ENCODE measurements at places on chromosomes 3 and 15. TPM values are rescaled to one million over a fixed set of nuclear protein-coding genes. Genes with fewer than 3 reads are reported as not detected.

- H3K36me3 ChIP-seq = no peaks in the 10 kb centered on the region
- no peak overlapping the region for H3K4me3 ChIP-seq
- H3K27me3 ChIP-seq = peaks cover 5% of the 10 kb centered on the region
- H3K4me1 ChIP-seq = peaks cover 11% of the 10 kb centered on the region
Measured at GRCh38 chr3:170529346-170529745, 56.5 kb downstream of the SLC7A14 start.

GRCh38 chr15:31806106-31806505 lies 224.2 kb upstream of the CHRNA7 start:
- H3K4me3 ChIP-seq = no peak overlapping the region
- H3K27ac ChIP-seq = no peak overlapping the region
- no peaks in the 10 kb centered on the region for H3K4me1 ChIP-seq
- H3K36me3 ChIP-seq = no peaks in the 10 kb centered on the region

- no peak overlapping the region for H3K27ac ChIP-seq
- peaks cover 25% of the 10 kb centered on the region for H3K36me3 ChIP-seq
- H3K27me3 ChIP-seq = no peaks in the 10 kb centered on the region
- no peak overlapping the region for H3K4me3 ChIP-seq
- DNase-seq = peak; percentile 98
Measured at GRCh38 chr3:51682079-51682478, 11.0 kb downstream of the TEX264 start.

DNA sequence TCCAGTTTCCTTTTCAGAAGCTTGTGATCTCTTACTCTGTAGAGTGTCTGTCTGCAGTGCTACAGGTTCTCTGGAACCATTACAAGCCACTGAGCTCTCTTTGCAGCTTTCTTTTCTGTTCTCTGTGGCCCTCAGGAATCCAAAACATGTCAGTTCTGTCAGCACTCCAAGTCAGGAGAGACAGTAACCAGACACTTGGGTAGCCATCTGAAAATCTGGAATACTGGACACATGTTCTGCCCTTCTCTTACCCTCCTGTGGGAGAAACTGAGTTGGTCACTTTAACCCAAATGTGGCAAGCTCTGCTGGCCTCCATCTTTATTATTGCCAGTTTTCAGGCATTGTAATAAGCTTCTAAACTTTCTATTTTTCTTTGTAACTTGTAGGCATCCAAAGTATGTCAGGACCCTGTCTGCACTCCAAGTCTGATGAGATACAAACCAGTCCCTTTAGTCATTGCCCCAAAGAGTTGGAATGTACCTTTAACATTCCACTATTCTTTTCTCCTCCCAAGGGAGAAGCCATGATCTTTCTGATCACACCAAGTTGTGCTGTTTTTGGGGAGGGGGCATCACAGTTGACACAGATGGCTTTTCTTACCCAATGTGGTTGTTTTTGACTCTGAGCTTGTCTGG lies 183.7 kb downstream of the DPH6 start:
- no peak for DNase-seq
- peaks cover 12% of the 10 kb centered on the region for H3K4me1 ChIP-seq
- H3K27me3 ChIP-seq = no peaks in the 10 kb centered on the region

- no peaks in the 10 kb centered on the region for H3K36me3 ChIP-seq
- no peak for DNase-seq
- H3K27me3 ChIP-seq = peaks cover 61% of the 10 kb centered on the region
- H3K4me1 ChIP-seq = peaks cover 4% of the 10 kb centered on the region
- no peak overlapping the region for H3K4me3 ChIP-seq
Measured at GRCh38 chr3:46065294-46065705, 38.0 kb upstream of the XCR1 start.

- H3K4me3 ChIP-seq = peak within 1 kb of the TSS; percentile 55
- DNase-seq = peak; percentile 98
- peaks cover 3% of the 10 kb centered on the region for H3K4me1 ChIP-seq
- no peaks in the 10 kb centered on the region for H3K36me3 ChIP-seq
- peaks cover 40% of the 10 kb centered on the region for H3K27me3 ChIP-seq
Measured at GRCh38 chr15:57591822-57592367, at the start of gene MYZAP. Gene MYZAP (plus strand): TSS chr15:57591904. CDS start chr15:57592035, 131 bp downstream.

DNA sequence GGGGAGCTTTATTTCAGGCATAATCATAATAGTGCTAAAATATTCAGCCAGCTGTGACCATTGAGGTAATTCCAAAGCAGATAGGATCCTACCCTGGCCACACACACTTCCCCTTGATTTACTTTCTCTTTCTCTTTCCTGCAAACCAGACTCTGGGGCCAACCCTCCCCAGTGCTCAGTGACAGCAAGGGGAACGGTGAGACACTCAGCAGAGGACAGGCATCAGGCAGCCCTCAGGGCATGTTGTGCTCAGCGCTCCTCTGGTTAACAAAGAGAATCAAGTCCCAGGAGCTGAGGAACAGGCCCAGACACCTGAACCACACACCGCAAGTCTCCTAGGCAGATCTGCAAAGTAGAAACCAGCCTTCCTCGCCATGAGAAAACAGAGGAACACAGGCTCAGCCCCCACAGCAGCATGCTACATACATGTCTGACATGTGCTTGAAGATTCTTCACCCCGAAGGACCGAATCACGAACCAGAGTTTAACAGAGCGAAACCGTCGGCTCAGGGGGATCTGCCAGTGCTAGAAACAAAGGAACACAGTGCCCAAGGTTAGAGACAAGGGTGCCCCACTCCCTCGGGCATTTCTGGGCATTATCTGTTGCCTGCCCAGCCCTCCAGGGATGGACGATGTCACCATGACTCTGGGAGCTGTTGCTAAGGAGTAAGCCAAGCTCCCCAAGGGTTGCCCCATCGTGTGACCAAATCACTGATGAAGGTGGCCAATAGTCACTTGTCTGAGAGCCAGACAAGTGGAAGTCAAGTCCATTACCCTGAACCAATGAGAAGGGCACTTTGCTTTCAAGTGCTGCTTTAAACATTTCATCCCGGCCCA lies 17.5 kb downstream of the HDC start:
- H3K27ac ChIP-seq = no peak overlapping the region
- no peaks in the 10 kb centered on the region for H3K36me3 ChIP-seq
- H3K4me1 ChIP-seq = no peaks in the 10 kb centered on the region
- peaks cover 28% of the 10 kb centered on the region for H3K27me3 ChIP-seq

- no peak for DNase-seq
- peaks cover 2% of the 10 kb centered on the region for H3K36me3 ChIP-seq
- peaks cover 7% of the 10 kb centered on the region for H3K4me1 ChIP-seq
- no peak overlapping the region for H3K27ac ChIP-seq
- no peak overlapping the region for H3K4me3 ChIP-seq
Measured at GRCh38 chr3:107581230-107581629, 58.5 kb downstream of the BBX start.

GRCh38 chr3:65576966-65577365 lies 461.8 kb downstream of the MAGI1 start:
- peaks cover 33% of the 10 kb centered on the region for H3K4me1 ChIP-seq
- peak overlapping the region; percentile 68 for H3K27ac ChIP-seq
- no peaks in the 10 kb centered on the region for H3K36me3 ChIP-seq

- H3K4me3 ChIP-seq = no peak overlapping the region
- no peaks in the 10 kb centered on the region for H3K36me3 ChIP-seq
- H3K27me3 ChIP-seq = no peaks in the 10 kb centered on the region
- no peak for DNase-seq
- peaks cover 6% of the 10 kb centered on the region for H3K4me1 ChIP-seq
- no peak overlapping the region for H3K27ac ChIP-seq
Measured at GRCh38 chr15:36584511-36584910, 5.1 kb downstream of the CDIN1 start.

DNA sequence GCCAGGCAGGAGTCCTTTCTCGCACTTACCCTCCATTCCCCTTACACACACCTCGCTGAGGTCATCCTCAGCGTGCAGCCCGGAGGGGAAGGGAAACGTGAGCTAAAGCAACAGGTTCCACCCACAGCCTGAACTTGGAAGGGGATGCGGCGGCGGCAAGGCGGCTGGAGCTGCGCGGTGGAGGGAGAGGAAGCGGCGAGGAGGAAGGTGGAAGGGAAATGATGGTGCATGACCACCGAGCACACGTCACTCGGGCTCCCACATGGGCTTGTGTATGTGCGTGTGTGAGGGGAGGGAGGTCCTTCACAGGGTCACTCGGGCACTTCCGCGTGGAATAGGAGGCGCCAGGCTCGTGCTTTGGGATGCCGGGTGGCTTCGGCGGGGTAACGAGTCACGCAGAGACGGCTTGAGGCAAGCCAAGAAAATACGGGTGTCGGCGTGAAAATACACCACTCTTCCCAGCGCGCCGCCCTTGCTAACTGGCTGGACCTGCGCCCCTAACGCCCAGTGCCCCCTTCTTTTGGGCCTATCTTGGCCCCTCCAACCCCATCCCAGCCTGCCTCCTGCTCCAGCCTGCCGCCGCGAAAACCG lies 225.5 kb upstream of the IL12A start:
- DNase-seq = peak; percentile 93
- peak overlapping the region; percentile 93 for H3K27ac ChIP-seq
- no peaks in the 10 kb centered on the region for H3K36me3 ChIP-seq

DNA sequence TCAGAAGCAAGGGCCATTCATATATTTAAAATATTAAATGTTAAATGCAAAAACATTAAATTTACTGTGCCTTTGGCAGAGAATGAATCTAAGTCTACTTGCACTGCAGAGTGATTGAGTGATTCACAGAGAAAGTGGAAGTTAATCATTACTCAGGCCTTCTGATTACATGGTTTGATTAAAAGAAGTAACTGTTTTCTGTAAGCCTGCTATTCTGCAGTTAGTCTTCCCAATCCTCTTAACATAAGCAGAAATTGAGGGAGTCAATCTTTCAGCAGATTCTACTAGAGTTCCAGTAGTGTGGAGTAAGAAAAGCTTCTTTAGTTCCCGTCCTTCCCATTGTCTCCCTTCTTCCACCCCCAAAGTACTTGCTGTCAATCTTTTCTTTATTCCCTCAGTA lies 1.5 kb downstream of the NLGN1 start:
- H3K4me3 ChIP-seq = no peak overlapping the region
- H3K27ac ChIP-seq = no peak overlapping the region
- peaks cover 17% of the 10 kb centered on the region for H3K4me1 ChIP-seq
- DNase-seq = peak; percentile 75
- no peaks in the 10 kb centered on the region for H3K27me3 ChIP-seq

DNA sequence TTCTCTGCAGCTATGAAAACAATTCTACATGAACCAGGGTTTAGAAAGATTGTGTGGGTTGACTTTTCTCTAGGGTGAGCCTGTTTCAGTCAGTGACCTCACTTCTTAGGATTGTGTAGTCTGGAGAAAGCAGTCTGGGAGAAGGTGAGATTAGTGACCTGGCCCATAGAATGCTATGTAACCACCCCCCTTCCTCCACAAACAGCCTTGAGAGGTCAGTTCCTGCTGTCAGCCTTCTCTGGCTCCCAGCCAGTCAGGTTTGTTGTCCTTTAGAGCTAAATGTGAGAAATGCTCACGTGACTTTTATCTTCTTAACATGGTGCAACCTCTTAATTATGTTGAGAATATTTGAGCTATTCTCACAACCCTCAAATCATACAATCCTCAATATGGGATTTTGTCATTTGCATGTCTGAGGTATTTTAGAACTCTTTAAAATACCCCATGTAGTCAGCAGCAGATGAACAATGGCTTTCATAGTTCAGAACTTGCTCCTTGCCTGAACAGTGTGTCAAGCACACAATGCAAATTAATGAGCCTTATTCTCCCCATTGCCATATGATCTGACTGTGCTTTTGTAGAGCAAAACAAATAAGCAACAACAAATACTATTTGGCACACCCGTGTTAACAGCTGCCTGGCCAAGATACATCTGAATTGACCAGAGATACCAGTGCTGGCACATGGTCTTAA lies 311.6 kb downstream of the CNTN6 start:
- no peak overlapping the region for H3K27ac ChIP-seq
- H3K27me3 ChIP-seq = no peaks in the 10 kb centered on the region
- no peak overlapping the region for H3K4me3 ChIP-seq
- no peaks in the 10 kb centered on the region for H3K4me1 ChIP-seq
- no peak for DNase-seq

DNA sequence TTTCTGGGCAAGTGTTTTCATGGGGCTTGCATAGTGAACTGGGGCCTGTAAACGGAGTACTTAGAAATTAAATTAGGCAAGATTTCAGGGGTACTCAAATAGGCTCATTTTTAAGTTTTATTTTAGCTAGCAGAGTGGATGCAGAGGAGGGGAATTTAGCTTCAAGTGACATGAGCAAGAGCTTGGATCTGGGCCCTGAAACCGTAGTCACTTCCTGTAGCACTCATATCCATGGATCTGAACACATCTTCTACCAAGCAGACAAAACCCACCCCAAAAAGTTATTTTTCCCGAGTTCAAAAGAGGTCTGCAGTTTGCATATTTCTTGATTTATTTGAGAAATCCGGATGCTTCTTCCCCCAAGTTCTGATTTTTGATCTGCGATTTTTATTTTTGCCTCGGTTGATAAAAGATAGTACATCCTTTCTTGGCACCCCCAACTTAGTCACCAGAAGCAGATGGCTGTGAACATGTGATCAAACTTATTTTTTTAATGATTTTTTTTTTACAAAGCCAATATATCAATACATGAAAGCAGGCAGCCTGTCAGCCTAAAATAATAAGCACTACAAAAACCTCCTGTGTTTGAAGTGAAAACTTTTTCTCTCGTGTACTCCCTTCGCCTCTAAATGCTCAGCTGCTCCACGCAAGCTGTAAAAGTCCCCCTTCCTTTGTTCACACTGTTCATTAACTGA lies 36.6 kb upstream of the STT3B start:
- DNase-seq = no peak
- peaks cover 12% of the 10 kb centered on the region for H3K27me3 ChIP-seq
- peaks cover 4% of the 10 kb centered on the region for H3K4me1 ChIP-seq
- H3K4me3 ChIP-seq = no peak overlapping the region
- H3K36me3 ChIP-seq = no peaks in the 10 kb centered on the region

DNA sequence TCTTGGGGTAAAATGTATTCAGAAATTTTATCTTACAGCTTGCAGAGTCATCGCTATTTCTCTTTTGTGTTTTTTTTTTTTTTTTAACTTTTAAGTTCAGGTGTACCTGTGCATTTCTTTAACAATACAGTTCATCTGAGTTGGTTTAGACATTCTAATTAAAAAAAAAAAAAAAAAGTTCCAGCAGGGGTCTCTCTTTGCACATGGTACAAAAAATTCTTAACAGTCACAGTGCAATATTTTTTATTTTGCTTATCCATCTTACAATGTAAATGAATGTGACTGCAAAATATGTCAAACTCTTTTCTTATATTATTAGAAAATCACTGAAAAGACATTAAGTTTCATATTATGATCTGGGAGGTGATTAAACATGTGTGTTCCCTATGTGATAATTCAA lies 47.5 kb upstream of the SLC9A9 start:
- H3K4me1 ChIP-seq = peaks cover 15% of the 10 kb centered on the region
- H3K36me3 ChIP-seq = no peaks in the 10 kb centered on the region
- H3K4me3 ChIP-seq = no peak overlapping the region
- no peak for DNase-seq
- no peak overlapping the region for H3K27ac ChIP-seq
- peaks cover 25% of the 10 kb centered on the region for H3K27me3 ChIP-seq

GRCh38 chr15:68298882-68299381 lies 21.4 kb downstream of the FEM1B start:
- H3K4me1 ChIP-seq = peaks cover 8% of the 10 kb centered on the region
- H3K36me3 ChIP-seq = peaks cover 75% of the 10 kb centered on the region
- no peak overlapping the region for H3K4me3 ChIP-seq
- H3K27ac ChIP-seq = peak overlapping the region; percentile 21
- DNase-seq = peak; percentile 50

Gene MYLK
- 232 TPM for total RNA-seq

Gene PDE12
- total RNA-seq = 17.1 TPM

Gene PLSCR2
- total RNA-seq = not detected

Gene DNASE1L3
- total RNA-seq = not detected

Gene ARPC4
- 203 TPM for total RNA-seq

Gene C2CD4A
- total RNA-seq = under 0.01 TPM

Gene PAQR5
- 1.1 TPM for total RNA-seq

Gene EPHA3
- total RNA-seq = 12.7 TPM

Gene SETD2
- 37.1 TPM for total RNA-seq

Gene ARNT2
- total RNA-seq = 30.0 TPM

Measured in osteoblast (primary cell).